ENCODE measurements at places on chromosomes 1 and 21.

DNA sequence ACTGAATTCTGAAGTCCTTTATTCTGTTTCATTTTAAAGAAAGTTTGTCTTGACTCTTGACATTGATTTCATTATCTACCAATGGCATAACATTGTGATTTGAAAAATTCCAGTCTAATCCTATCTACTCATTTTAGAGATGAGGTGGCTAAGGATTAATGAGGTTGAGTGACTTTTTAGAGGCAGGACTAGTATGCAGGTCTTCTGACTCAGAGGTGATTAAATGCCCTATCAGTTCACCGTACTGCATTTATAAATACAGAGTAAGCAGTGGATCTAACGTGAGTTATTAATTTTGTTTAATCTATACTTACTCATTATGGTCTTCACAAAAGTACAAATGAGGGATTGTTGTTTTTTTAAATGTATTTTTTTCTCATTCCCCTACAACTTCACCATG is 277.6 kb downstream of the PTBP2 start:
- DNase-seq: no peak

DNA sequence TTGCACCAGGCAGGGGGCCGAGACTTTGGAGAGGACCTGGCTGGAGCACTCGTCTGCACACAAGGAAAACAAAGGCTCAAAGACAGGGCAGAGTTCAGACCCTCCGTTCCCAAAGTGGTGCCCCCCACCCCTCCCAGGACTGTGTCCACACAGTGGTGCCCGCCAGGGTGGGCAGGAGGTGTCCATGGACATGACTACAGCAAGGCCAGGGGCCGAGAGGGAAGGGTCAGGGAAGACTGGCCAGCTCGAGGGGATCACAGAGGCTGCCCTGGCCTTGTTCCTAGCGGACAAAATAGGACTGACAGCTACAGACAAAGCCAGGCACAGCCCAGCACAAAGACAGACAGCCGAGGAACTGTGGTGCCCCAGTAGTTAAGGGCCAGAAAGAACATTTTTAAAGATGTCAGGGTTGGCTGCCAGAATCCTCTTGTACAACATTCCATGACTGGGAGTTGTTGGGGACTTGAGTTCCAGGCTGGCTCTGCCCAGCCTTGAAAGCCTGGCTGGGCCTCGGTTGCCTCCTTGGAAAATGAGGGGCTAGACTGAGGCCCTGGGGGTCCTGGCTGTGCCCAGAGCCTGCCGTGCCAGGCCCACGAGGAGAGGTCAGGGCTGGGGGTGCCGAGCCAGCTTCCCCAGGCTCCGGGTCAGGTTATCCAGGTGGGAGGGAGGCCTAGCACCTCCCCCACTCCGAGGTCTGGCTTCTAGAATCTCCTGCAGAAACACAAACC is 63.7 kb downstream of the SLX9 start:
- DNase-seq: no peak

DNA sequence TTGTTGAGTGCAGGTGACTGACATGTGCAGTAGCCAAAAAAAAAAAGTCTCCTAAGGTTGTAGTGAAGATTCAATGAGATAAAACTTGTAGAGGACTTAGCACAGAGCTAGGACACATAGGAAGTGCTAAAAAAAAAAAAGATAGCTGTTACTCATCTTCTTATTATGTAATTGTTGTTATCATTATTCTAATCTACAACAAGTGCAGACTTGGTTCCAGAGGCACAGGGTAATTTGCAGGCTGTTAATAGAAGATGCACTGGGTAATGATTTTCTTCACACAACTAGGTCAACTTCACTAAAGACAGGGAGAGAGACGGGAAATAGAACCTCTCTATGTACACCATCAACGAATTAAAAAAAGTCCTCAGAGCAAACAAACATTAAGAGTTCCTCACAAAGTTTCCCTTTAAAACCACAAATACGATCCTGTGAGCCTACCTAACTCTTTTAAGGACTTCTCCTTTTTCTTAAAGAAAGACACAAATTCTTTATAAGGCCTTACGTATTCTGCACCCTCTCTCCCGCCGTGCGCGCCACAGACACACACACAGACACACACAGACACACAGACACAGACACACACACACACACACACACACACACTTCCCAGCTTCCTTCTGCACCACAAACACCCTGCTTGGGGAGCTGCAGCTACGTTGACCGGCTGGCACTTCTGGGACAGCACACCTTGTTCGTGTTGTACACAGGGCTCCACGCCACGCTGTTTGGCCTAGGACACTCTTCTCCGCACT is 49.8 kb upstream of the GADD45A start:
- no peak for DNase-seq

- DNase-seq: no peak
Measured at GRCh38 chr1:25705699-25706098, 89.1 kb downstream of the MAN1C1 start.

GRCh38 chr1:227729144-227729880 is 5.8 kb downstream of the JMJD4 start:
- no peak for DNase-seq

DNA sequence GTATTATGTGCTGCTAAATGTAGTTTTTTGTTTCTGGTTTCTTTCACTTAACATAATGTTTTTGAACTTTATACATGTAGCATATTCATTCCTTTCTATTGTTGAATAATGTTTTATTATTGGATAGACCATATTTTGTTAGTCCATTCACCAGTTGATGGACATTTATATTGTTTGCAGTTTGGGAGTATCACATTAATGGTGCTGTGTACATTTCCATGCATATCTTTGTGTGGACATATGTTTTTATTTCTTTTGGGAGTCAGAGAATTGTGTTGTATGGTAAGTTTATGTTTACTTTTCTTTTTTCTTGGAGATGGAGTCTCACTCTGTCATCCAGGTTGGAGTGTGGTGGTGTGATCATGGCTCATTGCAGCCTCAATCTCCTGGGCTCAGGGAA is 134.6 kb downstream of the MAST2 start:
- DNase-seq: no peak

DNA sequence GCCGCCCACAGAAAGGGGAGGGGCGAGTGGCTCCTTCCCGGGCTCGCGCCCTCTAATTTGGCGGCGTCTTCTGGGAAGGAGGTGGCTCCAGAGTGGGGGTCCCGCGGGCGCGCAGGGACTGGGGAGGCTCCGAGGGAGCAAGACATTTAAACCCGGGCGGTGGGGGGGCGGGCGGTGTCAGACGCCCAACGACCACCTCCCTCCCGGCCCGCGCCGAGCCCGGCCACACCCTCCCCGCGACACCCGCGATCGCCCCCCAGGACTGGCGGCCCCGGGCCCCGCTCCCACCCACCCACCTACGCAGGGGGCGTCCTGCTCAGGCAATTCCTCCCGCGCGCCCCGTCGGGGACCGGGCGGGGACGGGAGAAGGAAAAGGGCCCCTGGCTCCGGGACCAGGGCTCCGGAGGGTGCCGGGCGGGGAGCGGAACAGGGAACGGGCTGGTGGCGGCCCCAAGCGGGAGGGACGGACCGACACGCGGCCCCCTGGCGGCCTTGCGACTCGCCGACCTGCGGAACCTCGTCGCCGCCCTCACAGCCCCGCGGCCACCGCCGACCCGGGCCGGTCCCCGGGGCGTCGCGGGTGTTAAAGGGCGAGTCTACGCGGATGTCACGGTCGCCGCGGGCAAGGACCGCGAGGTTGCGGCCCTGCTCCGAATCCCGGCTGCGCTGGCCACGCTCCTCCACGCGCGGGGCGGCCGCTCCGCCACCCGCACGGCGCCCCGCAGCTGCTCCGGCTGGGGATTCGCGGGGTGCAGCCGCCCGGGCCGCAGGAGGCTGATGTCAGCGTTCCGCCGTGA is 94.0 kb upstream of the FMN2 start:
- DNase-seq: no peak

- DNase-seq: no peak
Measured at GRCh38 chr1:167541610-167542009, 12.0 kb downstream of the CREG1 start.

DNA sequence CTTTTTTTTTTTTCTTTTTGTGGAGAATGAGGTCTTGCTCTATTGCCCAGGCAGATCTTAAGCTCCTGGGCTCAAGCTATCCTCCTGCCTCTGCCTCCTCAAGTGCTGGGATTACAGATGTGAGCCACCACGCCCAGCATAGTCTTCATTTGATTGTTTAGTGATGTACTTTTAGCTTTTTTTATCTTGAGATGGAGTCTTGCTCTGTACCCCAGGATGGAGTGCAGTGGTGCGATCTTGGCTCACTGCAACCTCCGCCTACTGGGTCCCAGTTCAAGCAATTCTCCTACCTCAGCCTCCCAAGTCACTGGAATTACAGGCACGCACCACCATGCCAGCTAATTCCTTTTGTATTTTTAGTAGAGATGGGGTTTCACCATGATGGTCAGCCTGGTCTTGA is 24.0 kb upstream of the LRRC3 start:
- DNase-seq: no peak

DNA sequence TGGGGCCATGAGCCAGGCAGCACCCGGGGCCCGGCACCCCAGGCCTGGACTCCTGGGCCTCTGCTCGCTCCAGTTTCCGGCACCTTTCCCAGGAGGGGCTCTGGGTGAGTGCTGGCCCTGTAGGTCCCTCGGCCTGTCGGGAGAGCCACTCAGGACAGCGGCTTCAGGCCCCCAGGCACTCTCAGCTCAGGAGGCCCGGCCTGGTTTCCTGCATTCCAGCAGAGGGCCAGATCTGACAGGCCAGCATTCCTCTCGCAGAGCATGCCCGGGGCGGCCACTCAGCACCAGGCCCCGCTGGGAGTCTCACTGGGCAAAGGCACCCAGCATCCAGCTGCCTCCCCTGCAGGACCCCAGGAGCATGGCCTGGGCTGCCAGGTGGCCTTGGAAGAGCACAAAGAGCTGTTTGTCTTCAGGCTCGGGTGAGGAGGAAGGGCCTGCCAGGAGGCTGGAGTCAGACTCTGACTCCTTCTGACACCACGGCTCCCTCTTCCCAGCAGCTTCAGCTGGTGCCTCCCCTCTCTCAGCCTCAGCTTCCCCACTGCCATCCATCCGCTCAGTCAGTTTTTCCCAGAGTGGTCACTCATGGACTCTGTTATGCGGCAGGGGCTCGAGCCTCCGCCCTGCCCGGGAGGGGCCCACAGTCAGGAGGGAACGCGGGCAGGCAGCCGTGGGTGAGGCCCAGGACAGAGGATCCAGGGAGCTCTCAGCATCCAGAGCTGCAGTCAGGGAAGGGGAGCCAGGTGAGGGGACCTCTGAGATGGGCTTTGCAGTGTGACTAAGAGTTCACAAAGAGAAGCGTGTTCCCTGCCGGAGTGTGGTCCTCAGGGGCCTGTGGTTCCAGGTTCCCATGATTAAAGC is 51.7 kb downstream of the WNT9A start:
- DNase-seq: peak; percentile 1

- DNase-seq: no peak
Measured at GRCh38 chr1:220348211-220348610, 76.0 kb upstream of the RAB3GAP2 start.

GRCh38 chr1:162565460-162565859 is 3.9 kb downstream of the UAP1 start:
- DNase-seq: no peak

GRCh38 chr1:38014171-38014570 is 1.6 kb downstream of the UTP11 start:
- no peak for DNase-seq

GRCh38 chr1:26627954-26628353 is 67.9 kb upstream of the ARID1A start:
- DNase-seq: no peak

- DNase-seq: no peak
Measured at GRCh38 chr1:79532555-79532954, 526.0 kb upstream of the ADGRL4 start.

GRCh38 chr21:39971956-39972355 is 104.7 kb downstream of the PCP4 start:
- no peak for DNase-seq

- DNase-seq: no peak
Measured at GRCh38 chr1:240008298-240008697, 83.4 kb upstream of the FMN2 start.

GRCh38 chr21:23698619-23699018 is 1908.7 kb downstream of the MRPL39 start:
- DNase-seq: no peak

GRCh38 chr1:52544665-52545525 is 8.0 kb downstream of the TUT4 start:
- no peak for DNase-seq

- DNase-seq: peak; percentile 52
Measured at GRCh38 chr1:12600880-12601633, 17.0 kb downstream of the DHRS3 start.

- DNase-seq: no peak
Measured at GRCh38 chr1:25579292-25580252, 36.2 kb downstream of the LDLRAP1 start.

GRCh38 chr1:51454554-51454953 is 64.5 kb downstream of the EPS15 start:
- DNase-seq: no peak

- DNase-seq: no peak
Measured at GRCh38 chr21:29149808-29150425, 19.5 kb downstream of the MAP3K7CL start.

- DNase-seq: no peak
Measured at GRCh38 chr1:73736125-73736524, 461.9 kb downstream of the LRRIQ3 start.

GRCh38 chr1:66043186-66043585 is 250.5 kb downstream of the PDE4B start:
- no peak for DNase-seq

- no peak for DNase-seq
Measured at GRCh38 chr1:232542633-232543593, 87.0 kb downstream of the SIPA1L2 start.

DNA sequence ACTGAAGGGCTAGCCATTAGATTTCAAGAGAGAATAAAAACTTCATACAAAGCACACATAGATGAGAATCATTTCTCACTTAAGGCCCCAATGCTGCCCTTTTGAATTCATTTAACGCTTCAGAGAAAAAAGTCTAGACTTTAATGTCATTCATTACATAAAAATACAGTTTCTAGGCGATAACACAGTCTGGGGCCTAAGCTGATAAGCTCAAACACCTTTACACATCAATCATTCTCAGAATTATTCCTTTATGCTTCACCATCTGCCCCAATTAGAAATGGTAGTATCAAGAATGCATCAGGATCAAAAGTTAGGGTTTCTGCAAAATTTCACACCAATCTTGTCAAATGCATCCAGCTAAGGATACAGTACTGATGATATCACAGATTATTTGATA is 100.1 kb upstream of the HP1BP3 start:
- no peak for DNase-seq

DNA sequence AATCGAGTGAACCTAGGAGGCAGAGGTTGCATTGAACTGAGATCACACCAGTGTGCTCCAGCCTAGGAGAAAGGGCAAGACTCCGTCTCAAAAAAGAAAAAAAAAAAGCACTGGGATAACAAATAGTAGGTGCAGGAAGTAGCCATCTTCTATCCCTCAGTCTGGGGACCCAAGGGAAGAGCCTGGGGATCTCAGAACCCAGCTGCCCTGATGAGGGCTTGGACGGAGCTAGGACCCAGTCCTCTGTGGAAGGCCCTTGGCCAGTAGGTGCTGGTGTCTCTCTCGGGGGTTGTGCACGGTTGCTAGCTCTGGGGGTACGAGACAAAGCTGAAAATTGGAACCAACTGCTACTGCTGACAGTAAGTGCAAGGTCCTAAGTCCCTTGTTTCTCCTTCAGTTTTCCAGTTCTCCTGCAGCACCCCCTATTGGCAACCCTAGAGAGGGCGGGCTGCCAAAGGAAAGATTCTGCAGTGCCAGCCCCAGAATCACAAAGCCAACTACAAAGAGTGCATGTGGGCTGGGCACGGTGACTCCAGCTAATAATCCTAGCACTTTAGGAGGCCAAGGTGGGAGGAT is 57.6 kb upstream of the KIF1B start:
- no peak for DNase-seq

- DNase-seq: no peak
Measured at GRCh38 chr1:115596080-115596780, 45.5 kb upstream of the VANGL1 start.
